OCI-LY7 (cell line): ENCODE measurements at places on chromosomes 7 and 10.

DNA sequence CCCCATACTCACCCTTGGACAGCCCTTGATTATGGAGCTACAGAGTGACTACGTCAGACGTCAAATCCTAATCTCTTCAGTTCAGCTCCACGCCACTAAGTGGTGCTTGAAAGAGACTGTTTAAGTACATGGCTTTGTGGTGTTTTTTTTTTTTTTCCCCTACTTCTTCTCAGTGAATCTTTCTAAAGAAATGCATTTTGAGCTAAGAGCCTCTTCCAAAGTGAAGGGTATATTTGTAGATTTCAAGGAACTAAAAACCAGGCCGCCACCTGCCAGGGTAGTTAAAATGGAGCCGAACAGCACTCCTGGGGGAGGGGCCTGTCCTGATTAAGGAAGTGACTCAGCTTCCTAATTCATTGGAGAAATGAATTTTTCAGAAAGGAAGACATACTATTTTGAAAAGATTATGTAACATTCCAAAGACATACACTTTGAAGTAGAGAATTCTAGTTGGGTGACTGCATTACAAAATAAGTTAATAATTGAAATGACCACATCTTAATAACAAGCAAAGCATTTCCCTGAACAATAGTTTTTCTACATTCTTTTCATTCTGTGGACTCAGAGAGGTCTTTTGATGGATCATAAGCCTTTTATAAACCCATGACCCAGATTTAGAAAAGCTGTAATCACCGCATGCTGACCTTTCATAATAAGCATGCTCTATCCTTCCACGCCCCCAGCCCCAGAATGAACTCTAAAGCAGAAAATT lies 20.6 kb upstream of the VPS41 start:
- DNase-seq = no peak

DNA sequence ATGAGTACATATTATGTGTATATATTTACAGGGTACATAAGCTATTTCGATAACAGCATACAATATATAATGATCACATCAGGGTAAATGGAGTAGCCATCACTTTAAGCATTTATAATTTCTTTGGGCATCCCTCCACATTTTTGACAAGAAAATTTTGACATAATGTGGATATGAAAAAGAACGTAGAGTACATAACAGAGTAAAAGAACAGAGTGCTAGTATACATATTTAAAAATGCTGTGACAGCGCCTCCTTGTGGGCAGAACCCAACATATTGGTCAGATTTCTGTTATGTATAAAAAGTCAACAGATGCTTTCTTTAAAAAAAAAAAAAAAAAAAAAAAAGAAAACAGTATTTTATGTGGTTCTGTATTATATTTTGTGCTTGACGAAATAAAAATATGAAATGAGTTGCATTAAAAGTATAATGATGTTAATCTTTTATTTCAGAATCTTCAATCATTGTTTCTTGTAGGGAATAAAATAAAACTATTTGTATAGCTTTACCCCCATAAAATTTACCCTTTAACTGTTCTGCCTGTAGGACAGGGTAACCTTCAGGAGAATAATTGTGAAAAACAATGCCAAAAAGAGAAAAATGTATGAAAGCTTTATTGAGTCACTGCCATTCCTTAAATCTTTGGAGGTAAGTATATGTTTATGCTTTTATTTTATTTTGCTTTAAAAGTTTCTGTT lies 18.3 kb upstream of the HBP1 start:
- peak; percentile 84 for DNase-seq

- peak; percentile 55 for DNase-seq
These were observed 1310.5 kb upstream of the CELF2 start for GRCh38 chr10:9707216-9707615.

- no peak for DNase-seq
These were observed 13.3 kb upstream of the FAM180A start for GRCh38 chr7:135761751-135762488.

GRCh38 chr7:5701085-5701914 lies 80.2 kb downstream of the RNF216 start:
- DNase-seq = no peak

DNA sequence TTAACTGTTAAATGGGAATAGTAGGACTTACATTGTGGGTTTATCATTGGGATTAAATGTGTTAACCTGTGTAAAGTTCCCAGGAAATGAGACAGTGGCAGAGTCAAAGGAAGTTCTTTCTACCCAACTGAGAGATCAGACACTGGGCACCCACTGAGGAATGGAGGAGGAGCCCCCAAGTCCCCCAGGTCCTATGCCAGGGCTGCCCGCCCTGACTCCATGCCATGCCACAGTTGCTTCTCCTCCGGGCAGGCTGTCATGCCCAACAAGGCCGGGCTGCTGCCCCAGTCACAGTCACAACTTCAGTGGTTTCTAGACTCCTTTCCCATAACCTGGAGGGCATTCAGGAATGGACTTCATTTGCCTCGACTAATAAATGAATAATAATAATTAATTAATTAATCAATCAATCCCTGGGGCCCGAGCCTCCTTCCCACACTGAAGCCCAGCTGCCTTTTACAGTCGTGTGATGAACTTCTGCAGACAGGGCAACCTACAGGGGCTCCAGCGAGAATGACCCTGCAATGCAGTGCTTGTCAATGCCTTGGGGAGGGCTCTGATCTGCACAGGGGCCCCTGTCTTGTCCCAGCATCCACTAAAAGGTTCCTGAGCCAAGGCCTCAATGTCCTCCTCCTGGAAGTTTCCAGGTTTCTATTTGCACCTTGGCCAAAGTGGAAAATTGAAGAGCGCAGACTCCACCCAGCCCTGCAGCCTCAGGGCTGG lies 32.4 kb downstream of the DRGX start:
- DNase-seq = no peak

- no peak for DNase-seq
These were observed 102.4 kb downstream of the SMURF1 start for GRCh38 chr7:99041526-99041925.

DNA sequence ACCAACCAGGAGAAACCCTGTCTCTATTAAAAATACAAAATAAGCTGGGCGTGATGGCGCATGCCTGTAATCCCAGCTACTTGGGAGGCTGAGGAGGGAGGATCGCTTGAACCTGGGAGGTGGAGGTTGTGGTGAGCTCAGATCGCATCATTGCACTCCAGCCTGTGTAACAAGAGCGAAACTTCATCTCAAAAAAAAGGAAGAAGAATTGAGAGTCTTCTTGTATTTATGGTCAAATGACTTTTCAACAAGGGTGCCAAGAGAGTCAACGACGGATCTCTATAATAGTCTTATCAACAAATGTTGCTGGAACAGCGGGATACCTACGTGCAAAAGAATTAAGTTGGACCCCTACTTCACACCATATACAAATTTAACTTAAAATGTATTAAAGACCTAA lies 21.6 kb upstream of the JAZF1 start:
- DNase-seq = no peak

DNA sequence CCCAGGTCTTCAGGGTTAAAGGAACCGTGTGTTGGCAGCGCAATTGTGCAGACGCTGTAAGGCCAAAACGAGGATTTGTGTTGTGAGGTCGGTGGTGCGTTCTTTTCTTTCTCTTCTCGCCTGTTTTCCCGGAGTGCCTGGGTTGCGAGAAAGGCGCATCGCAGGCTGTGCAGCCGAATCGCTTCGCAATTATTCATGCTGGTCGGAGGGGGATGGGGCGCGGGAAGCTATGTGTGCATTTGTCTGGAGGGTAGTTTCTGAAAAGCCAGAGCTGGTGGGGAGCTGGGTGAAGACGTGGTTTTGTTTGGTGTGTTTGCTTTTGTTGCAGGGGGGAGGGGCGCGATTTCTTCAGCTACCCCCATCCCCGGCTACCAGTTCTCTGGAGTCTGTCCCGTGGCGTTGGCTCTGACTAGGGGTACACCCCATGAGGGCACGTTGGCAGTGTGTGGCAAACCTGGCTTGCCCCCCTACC lies 2.1 kb downstream of the MXI1 start:
- DNase-seq = peak; percentile 74

DNA sequence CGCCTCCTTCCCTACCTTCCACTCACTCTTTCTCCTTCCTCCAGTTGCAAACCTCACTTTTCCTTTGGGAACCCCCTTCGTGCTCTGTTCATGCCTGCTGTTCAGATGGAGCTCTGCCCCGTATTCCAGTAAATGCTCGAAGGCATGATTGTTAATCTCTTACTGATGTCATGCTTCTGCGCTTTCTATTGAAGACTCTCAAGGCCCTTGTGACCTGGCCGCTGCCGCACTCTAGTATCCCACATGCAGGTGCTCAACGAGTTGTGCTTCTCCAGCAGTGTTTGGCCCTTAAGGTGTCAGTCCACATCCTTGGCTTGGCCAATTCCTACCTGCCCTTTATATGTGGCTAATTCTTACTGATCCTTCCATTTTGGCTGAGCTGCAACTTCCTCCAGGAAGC lies 158.6 kb downstream of the ADAM12 start:
- DNase-seq = no peak

- DNase-seq = peak; percentile 85
These were observed 14.3 kb downstream of the MOSPD3 start for GRCh38 chr7:100626530-100627237.

- DNase-seq = no peak
These were observed 22.3 kb downstream of the BZW2 start for GRCh38 chr7:16668049-16668858.

GRCh38 chr10:128922619-128923196 lies 544.3 kb upstream of the MGMT start:
- no peak for DNase-seq

GRCh38 chr7:121638286-121638685 lies 234.7 kb upstream of the PTPRZ1 start:
- DNase-seq = no peak

DNA sequence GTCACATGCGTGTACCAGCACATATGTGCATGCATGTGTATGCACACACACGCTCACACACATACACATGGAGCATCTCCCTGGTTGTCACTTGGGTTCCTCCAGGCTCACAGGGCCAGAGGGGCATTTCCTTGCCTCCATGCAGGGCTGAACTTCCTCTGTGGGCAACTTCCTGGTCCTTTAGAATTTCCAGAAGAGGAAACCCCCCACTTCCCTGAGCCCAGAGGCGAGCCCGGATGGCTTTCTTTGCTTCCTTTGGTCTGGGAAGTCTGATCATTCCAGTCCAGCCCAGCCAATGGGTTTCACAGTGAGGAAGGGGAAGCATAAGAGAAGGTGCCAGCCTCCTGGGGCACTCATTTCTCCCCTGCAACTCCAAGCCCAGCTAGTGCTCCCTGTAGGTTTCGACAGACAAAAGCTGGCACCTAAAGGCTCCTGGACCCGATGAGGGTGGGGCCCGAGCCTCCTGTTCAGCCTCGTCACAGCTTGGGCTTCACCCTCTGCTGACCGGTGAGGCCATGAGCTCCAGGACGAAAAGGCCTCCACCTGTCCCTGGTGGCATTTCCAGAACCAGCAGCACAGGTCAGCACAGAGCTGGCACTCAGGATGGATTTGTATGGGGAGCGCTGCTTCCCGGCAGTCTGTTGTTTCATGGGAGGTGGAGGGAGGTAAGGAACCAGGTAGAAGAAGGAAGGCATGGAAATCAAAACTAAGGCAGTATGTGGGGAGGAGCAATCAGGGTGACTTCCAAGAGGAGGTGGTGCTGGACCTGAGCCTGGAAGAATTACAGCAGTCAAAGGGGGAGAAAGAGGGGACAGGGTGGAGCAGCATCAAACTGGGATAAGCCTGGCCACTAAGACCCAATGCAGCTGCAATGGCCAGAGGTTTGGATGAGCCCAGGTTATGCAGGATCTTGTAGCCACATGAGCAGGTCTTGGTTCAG lies 23.7 kb downstream of the BTBD16 start:
- no peak for DNase-seq

GRCh38 chr7:155509725-155510551 lies 36.4 kb downstream of the CNPY1 start:
- no peak for DNase-seq

DNA sequence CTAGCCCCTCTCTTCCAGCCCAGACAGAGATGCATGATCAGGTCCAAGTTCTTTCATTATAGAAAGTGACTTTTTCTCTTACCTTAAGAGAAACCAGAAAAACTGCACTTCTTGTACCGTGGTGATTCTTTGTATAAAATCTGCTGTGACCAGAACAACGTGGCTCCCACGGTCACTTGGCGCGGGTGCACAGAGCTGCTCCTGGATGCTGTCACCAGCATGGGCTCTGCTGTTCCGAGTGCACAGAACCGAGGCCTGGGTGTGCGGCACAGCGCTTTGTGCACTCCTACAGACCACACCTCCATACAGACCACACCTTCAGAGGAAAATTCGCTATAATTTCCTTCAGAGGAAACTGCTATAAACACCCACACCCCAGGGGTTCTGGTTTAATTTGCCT lies 26.0 kb downstream of the VIPR2 start:
- DNase-seq = no peak

- no peak for DNase-seq
These were observed 15.3 kb downstream of the POT1 start for GRCh38 chr7:124914298-124914697.

GRCh38 chr10:70578371-70578947 lies 24.1 kb downstream of the PRF1 start:
- peak; percentile 70 for DNase-seq

GRCh38 chr10:119253433-119254174 lies 46.2 kb downstream of the GRK5 start:
- DNase-seq = no peak

DNA sequence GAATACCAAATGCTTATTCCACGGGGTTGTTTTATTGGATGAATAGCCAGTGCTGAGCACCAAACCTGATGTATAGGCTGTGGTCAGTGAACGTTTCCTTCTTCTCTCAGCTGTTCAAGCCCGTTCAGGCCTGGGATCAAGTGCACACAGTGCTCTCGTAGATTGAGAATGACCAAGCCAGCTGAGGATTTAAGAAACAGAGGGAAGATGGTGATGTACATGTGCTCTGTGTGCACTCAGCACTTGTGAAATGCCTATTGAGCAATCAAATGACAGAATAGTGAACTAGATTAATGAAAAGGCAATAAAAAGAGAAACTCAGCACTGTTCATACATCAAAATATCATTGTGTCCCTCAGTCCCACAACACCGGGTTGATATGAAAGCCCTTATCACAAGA lies 302.5 kb downstream of the BMPER start:
- DNase-seq = no peak

- DNase-seq = no peak
These were observed 18.3 kb upstream of the MSMB start for GRCh38 chr10:46064269-46064817.

DNA sequence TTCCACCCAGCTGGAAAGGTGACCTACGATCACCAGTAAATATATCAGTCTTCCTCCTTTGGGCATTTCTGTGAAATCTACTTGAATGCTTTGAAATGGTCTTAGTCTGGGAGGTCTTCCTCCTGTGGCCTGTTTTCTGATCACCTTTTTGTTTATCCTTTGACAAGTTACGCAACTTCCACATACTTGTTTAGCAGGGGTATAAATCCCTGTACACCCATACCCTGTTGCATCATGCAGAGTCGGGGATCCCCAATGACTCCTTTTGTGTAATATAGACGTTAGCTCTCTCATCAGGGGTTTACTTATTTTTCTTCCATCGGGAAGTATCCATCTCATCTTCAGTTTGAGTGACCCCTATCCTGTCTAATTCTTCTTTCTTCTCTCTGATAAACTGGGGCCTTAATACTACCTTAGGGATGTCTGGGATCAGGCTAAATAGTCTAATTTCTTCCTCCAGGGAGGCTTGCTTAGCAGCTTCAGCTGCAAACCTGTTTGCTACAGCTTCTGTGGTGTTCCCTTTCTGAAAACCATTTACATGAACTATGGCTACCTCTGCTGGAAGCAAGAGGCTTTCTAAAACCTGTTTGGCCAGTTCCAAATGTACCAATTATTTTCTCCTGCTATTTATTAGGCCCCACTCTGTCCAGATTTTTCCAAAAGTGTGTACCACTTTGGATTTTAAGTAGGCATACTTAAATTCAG lies 25.8 kb downstream of the MAPK8 start:
- DNase-seq = no peak

GRCh38 chr10:535051-535450 lies 154.4 kb downstream of the DIP2C start:
- DNase-seq = no peak
